ENCODE measurements at places on chromosomes 16 and 17.
A peak's percentile ranks its signal among the peaks of the same experiment; 100 is the strongest.

GRCh38 chr17:601244-601925 is 113.3 kb downstream of the VPS53 start:
- no peak for DNase-seq

- DNase-seq, result no peak
These were observed 50.7 kb downstream of the SLC5A11 start for GRCh38 chr16:24896439-24896838.

DNA sequence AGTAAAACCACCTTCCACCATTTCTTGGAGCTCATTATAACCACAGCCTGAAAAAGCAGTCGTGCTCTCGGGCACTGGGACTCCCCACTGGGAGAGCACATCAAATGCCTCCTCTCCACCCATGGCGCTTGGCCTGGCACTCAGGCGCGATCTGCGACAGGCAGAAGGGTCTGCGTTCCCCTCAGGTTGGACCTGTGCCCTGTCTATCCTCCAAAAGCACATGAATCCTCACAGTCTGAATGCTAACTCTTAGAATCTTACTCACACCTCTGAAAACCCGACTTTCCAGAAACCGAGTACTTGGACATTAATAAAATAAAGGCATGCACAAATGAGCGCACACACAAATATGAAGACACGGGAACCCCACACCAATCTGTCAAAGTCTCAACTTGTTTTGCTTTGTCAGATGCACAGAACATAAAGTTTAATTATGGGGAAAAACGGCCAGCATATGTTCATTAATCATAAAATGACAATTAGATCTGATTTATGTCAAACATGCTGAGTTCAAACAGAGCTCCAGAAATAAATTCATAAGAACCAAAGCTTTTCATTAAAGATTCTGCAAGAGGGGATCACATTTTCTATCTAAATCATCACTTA is 20.5 kb upstream of the FAAP100 start:
- no peak for DNase-seq

- peak; percentile 50 for DNase-seq
These were observed 64.2 kb downstream of the PITPNC1 start for GRCh38 chr17:67441052-67441895.

GRCh38 chr17:82837586-82838320 is 2.1 kb downstream of the ZNF750 start:
- DNase-seq, result no peak

GRCh38 chr17:35188111-35188510 is 6.1 kb downstream of the SLC35G3 start:
- no peak for DNase-seq

Data from effector CD8-positive, alpha-beta T cell (primary cell).